ENCODE measurements at places on chromosomes 5 and 9. TPM values are rescaled to one million over a fixed set of nuclear protein-coding genes. Genes with fewer than 3 reads are reported as not detected.

DNA sequence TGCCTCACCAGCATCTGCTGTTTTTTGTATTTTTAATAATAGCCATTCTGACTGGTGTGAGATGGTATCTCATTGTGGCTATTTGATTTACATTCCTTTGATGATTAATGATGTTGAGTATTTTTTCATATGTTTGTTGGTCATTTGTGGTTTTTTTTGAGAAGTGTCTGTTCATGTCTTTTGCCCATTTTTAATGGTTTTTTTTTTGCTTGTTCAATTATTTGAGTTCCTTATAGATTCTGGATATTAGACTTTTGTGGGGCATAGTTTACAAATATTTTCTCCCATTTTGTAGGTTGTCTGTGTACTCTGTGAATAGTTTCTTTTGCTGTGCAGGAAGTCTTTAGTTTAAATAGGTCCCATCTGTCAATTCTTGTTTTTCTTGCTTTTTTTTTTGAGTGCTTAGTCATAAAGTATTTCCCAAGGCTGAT, 148.1 kb downstream of the NPR3 start:
- DNase-seq, result no peak

DNA sequence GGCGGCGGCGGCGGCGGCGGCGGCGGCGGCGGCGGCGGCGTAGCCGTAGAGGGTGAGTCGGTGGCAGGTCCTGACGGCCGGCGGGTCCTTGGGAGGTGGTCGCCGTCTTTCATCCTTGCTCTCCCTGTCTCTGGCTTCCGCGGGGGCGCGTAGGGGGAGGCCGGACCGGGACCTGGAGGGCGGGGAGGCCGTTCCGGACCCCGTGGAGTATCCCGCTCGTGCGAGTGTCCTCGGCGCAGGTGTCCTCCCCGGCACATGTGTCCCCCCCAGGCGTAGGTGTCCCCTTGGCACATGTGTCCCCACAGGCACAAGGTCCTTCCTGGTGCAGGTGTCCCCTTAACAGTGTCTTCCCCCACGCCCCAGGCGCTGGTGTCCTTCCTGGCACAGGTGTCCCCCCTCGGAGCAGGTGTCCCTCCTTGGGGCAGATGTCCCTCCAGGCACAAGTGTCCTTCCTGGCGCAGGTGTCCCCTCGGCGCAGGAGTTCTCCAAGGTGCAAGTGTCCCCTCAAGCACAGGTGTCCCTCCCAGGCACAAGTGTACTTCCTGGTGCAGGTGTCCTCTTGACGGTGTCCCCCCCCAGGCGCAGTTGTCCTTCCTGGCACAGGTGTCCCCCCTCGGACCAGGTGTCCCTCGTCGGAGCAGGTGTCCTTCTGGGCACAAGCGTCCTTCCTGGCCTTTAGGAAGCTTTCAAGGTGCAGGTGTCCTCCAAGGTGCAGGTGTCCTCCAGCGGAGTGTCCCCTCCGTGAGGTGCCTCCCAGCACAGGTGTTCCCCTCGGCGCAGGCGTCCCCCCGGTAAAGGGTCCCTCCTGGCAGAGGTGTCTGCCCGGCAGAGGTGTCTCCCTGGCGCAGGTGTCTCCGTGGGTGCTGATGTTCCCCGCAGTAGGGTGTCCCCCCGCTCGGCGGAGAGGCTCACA, 519 bp downstream of the EXOC3 start:
- no peak for DNase-seq

DNA sequence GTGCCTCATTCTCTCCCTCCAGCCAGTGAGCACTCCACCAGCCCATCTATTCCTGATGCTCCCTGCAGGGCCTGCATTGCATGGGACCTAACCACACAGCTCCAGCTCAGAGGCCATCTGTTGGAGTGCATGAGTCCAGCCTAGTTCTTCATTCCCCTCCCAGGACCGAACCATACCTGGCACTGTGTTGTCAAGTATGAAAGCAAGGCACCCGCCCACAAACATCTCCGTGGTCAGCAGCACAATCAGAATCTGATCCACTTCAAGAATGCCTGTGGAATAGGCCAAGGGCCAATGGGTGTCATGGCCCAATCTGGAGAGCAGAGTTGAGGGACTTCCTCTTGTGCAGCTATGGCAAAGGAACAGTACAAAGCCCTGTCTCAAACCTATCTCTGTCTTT, 5.9 kb downstream of the SLC23A1 start:
- DNase-seq, result no peak

- no peak for DNase-seq
Measured at GRCh38 chr5:151868451-151868850, 56.2 kb downstream of the GLRA1 start.

The G3BP1 gene
- polyA plus RNA-seq, result 90.6 TPM

DNA sequence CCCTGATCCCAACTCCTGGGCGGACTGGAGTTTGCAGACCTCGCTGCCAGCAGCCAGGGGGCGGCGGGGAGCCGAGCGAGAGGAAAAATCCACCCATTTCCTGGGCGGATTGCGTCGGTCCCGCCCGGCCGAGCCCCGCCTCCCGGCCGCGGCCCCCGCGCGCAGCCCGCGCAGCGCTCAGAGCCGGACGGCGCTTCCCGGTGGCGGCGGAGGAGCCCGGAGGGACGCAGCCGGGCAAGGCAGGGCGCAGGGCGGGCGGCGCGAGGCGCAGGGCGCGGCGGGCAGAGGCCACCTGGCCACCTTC, at the start of gene OLFM1:
Gene OLFM1, plus strand, starts transcription at position 180 of the 304 bp plus-strand sequence. CDS start 322 bp downstream, outside the sequence.
- peak; percentile 67 for DNase-seq
